ENCODE measurements at places on chromosomes 7 and 10. TPM values are rescaled to one million over a fixed set of nuclear protein-coding genes. Genes with fewer than 3 reads are reported as not detected.
A peak's percentile ranks its signal among the peaks of the same experiment; 100 is the strongest.

DNA sequence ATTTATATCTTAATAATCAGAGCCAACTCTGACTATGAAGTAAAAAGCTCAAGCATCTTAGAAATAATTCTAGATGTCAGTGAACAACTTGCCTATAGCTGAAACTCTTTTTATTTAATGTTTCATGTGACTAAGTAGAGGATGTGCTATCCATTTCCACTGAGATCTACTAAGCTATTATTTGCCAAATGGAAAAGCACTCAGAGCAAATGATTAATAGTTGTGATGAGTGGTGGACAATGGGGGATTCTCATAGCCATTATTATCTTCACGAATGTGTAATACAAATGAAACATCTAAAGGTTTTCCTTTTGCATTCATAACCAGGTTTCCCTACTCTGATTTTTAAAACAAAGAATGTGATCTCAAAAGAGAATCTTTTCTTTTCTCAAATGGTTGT lies 126.6 kb upstream of the GNAI1 start:
- no peak for DNase-seq

- no peak for DNase-seq
These were observed 17.3 kb downstream of the TPK1 start for GRCh38 chr7:144818511-144818910.

- no peak for DNase-seq
These were observed 40.2 kb downstream of the FRMPD2 start for GRCh38 chr10:48234295-48234694.

ZNF503 gene
- polyA plus RNA-seq: 4.5 TPM

DNA sequence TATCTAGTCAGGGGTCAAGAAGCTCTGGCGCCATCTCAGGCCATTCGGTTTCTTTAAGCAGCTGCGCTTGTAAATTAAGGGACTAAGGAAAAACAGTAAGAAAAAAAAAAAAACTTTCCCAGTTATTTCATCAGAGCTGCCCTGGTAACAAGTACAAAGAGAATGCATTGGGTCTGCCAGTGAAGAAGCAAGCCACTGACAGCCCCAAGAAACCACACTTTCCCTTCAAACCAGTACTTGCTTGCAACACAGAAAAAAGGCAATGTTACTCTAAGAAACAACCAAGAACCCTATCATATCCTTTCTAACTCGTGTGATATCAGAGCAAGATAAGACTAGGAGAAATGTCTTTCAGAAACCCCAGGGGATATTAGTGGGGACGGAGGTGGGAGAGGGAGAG lies 40.6 kb upstream of the AOAH start:
- DNase-seq: no peak

GIMAP5 gene
- not detected for polyA plus RNA-seq

- DNase-seq: peak; percentile 32
These were observed 18.4 kb downstream of the NKX2-3 start for GRCh38 chr10:99551158-99551557.

DNA sequence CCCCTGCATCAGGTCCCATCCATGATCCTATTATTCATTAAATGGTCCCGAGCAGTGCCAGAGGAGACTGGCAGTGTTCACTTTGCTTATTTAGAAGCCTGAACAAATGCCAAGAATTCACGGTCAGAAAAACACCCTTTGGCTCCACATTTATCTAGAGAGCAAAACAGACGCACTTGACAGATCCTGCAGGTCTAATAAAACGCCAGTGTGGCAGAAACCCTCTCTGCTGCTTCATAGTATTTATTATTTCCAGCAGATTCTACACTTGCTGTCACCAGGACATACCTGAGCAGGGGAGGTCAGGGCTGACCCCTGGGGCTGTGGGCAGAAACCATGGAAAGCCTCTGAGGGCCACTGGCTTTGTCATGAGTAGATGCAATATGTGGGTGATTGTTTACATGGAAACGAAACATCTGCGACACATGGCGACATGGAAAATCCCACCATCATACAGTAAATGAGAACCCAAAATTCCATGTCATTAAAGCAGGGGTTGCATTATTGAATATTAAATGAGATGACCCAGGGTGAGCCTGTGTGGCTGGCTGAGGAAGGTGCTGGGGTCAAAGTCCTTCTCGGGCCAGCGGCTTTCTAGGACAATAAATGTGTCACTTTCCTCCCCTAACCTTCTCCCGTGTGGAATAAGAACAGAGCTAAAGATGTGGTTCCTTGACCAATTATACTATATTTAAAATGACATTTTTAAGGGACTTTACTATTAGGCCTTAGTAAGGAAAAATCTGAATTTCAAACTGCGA lies 205.9 kb upstream of the SVIL start:
- peak; percentile 39 for DNase-seq

RBM20 gene
- 0.64 TPM for polyA plus RNA-seq

- DNase-seq: peak; percentile 24
These were observed 247.7 kb upstream of the DKK1 start for GRCh38 chr10:52066383-52066782.

- DNase-seq: no peak
These were observed 230.4 kb downstream of the TNS3 start for GRCh38 chr7:47351233-47352154.

- no peak for DNase-seq
These were observed 53.6 kb upstream of the FAM133B start for GRCh38 chr7:92643821-92644220.

DNA sequence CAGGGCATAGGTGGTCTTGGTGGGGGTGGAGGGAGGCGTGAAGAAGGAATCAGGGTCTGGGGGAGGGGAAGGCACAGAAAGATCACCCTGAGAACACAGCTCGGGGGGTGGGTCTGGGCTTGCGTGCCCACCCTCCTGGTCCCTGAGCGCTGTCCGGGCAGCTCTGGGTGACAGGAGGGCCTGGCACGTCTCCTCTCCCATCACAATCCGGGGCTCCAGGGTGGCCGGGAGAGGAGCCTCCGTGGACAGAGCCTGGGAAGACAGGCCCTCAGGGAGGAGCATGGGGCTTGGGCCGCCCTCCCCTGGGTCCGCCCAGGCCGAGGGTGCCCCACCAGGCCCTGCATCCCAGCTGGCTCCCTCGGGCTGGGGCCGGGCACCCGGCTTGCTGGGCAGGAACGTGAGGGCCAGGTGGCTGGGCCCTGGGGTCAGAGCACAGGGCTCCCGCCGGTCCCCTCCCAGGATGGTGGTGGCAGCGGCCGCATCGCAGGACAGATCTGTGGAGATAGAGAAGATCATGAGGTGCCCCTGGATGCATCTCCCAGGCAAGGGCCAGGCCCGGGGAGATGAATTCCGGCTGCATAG lies 3.1 kb downstream of the NACAD start:
- no peak for DNase-seq

DNA sequence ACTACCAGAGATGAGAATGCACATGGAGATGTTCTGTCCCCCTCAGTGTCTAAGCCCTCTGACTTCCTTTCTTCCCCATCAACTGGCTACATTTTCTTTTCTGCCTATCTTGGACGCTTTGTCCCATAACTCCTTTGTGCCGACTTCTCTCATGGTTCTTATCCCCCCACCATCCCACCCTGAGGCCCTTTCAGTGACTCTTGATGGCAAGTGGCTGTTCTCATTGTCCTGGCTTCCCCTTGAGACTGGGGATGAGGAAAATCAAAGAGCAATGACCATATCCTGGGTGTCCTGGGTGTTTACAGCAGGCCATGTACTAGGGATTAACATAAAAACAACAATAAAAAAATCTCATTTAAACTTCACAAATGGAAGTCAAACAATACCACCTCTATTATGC lies 18.8 kb upstream of the GGCT start:
- no peak for DNase-seq

DNA sequence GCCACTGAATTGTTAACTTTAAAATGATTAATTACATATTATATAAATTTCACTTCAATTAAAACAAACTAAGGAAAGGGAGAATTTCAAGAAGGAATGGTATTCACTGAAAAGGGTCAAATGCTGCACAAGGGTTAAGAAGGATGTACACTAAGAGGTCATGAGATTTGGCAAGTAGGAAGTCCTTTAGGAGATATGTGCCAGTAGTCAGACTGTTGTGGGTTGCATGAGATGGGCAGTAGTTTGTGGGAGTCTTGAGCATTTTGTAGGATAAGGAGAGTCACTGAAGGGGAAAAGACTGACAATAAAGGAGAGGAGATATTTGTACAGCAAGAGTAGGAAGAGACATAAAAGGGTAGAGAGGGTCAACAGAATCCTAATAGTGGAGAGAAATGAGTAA lies 12.4 kb upstream of the PTPN12 start:
- no peak for DNase-seq

GRCh38 chr10:97940534-97940933 lies 89.9 kb downstream of the CRTAC1 start:
- no peak for DNase-seq

SFRP4 gene
- polyA plus RNA-seq: not detected

GRCh38 chr10:81104494-81104893 lies 566.8 kb downstream of the SH2D4B start:
- DNase-seq: no peak

H2BK1 gene
- polyA plus RNA-seq: not detected

DNA sequence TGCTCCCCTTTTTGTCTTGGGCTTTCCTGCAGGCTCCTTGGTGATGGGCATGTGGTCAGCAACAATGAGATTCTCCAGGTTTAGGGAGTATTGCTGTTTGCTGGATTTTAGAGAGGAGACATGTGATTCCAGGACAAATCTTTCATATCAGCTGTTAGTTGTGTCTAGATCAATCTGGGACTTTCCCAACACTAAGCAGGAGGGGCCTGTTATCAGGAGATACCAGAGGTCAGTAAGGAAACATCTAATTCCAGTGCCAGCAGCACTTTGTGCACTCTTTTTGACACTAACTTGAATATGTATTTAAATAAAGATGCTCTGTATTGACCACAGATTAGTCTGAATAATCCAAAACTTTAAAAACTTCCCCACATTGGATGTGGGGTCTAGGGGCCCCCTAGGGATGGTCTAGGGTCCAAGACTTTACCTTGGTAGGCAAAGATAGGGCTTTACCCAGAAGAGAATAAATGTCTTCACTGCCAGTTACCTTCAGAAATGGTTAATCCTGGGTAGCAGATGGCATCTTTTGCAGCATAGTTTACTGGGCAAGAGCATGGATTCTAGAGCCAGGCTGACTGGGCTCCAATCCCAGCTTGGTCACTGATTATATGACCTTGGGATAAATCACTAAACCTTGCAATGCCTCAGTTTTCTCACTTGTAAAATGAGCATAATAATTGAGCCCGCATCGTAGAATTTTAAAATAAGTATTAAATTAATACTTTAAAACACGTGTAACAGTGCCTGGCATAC lies 6.4 kb upstream of the FIGNL1 start:
- no peak for DNase-seq

SLC25A13 gene
- 16.0 TPM for polyA plus RNA-seq

DNA sequence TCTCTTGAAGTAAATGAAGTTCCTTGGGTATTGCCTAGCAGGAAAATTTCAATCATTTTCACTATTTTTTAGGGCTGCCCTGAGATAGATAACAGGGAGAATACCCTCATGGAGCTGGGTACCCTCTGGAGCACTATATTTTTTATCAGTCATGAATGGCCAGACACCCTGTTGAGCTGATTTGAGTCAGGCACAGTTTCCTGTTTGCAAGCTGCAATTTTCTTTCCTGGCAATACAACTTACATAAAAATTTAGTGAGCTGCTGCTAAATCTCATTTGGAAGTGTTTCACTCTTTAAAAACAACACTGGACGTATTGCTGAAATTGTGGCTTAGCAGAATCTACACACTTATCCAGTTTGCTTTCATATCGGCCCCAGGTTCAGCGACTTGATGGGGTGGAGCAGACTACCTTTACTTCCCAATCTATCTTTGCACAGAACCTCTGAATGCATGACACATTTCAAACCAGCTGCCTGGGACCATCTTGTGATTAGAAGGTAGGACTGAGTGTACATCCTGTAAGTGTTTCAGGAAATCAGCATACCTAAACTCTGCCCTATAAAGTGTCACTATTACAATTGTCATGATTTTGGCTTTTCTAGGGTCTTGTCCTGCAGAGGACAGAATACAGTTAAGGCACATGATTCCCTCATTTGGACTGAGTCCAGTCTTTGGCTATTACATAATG lies 125.7 kb upstream of the FAM3C start:
- no peak for DNase-seq
